ENCODE measurements at places on chromosomes 13 and 19.

- ATAC-seq: no peak
Measured at GRCh38 chr13:100269837-100270236, 180.9 kb downstream of the PCCA start.

DNA sequence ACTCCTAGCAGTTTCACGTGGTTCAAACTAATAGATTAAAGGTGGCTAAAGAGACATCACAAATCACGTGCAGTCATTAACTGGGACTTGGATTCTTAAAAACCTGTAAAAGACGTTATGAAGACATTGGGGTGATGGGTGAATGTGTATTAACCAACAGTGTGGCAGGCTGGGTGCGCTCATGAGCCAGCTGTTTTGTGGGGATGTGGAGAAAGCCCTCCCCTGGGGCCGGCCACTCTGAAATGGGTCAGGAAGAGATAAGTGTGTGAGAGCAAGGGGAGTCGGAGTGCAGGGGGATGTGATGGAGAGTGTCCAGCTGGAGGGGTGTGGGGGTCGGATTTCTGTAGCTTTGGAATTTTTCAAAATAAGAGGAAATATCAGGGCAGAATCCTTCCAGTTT is 10.4 kb downstream of the UPF1 start:
- ATAC-seq: no peak

DNA sequence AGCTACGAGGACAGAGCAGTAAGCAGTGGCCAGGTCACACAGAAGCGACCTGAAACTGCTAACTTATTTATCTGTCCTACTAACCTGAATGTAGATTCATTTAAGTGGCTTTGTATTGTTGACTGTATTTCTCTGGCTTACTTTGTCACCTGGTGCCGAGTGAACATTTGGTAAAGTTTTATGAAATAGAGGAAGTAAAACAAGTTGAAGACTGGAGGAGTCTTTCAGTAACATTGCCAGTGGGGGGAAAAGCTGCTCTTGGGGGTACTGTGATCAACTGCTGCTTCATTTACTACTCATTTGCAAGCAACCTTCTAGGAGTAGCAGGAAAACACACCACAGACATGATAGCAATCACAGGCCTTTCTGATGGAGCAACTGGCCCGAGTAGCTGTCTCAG is 615.0 kb downstream of the FGF9 start:
- peak; percentile 24 for ATAC-seq

DNA sequence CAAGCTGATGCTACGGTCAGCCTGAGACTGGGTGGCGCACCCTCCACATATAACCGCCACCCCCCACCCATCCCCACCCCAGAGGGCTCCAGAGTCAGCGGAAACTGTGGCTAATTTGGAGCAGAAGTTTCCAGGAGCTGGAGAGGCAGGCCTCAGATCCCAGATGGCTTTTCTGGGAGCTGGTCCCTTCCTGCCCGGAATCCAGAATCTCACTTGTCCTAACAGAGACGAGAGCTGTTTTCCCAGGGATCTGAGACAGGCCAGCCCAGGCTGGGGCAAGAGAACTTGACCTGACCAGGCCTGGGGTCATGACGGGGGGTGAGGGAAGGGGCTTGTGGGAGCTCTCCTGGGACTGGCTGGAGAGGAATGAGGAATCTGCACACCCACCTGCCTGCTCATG is 6.5 kb downstream of the EPHX3 start:
- no peak for ATAC-seq

- ATAC-seq: no peak
Measured at GRCh38 chr19:57978586-57979289, 4.4 kb upstream of the C19orf18 start.

- no peak for ATAC-seq
Measured at GRCh38 chr19:2353887-2354592, 6.0 kb upstream of the TMPRSS9 start.

GRCh38 chr13:65964672-65965071 is 1265.5 kb downstream of the PCDH9 start:
- ATAC-seq: no peak

DNA sequence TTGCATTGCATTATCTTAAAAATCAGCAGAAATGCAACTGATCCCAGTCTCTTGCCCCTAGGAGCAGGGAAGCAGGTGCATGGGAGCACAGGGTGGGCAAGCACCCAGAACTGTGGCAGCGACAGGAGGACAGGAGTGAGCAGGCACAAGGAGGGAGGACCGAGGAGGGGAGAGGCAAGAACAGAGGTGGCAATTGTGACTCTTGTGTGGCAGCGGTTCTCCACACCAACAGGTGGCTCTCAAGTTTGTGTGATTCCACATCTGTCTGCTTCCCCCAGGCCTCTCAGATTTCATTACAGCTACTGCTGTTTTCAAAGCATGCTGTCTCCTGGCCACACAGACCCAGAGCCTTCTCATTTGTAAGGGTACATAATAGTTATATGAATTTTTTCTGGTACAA is 108.5 kb downstream of the STK24 start:
- no peak for ATAC-seq

- no peak for ATAC-seq
Measured at GRCh38 chr19:1070931-1071791, 4.2 kb downstream of the ARHGAP45 start.

DNA sequence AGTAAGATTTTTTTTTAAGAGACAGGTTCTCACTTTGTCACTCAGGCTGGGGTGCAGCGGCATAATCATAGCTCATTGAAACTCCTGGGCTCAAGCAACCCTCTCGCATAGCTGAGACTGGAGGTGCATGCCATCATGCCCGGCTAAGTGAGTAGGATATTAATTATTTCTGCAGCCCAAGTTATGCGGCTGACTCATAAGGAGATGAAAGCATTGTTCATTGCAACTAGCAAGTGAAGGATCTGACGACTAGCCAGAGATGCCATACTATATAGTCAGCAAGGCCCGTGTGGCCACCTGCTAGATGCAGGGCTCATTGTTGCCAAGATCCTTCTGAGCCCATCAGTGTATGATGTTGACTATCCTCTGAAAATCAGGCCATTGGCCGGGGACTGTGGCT is 45.2 kb downstream of the ABCC4 start:
- no peak for ATAC-seq

- no peak for ATAC-seq
Measured at GRCh38 chr13:44903574-44903985, 85.7 kb downstream of the NUFIP1 start.

DNA sequence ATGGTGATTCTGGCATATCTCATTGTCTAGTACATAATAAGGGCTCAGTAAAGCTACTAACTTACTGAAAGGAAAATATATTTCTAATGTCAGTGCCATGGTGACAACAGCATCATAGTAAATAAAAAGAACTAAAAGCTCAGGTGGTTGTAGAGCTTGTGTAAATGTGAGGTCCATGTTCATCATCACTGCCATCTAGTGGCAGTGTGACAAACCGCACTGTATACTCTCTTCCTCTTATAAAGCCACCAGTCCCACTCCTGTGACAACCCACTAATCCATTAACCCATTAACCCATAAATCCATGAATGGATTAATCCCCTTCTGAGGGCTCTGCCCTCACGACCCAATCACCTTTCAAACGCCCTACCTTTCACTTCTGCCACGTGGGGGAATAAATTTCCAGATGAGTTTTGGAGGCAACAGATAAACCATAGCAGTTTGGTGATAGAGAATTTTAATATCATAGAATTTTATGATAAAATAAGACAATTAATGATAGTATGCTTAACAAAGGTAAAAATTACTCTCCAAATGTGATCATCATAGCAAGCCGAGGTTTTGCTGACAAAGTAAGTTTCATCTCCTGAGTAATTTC is 160.4 kb upstream of the SGCG start:
- peak; percentile 76 for ATAC-seq

DNA sequence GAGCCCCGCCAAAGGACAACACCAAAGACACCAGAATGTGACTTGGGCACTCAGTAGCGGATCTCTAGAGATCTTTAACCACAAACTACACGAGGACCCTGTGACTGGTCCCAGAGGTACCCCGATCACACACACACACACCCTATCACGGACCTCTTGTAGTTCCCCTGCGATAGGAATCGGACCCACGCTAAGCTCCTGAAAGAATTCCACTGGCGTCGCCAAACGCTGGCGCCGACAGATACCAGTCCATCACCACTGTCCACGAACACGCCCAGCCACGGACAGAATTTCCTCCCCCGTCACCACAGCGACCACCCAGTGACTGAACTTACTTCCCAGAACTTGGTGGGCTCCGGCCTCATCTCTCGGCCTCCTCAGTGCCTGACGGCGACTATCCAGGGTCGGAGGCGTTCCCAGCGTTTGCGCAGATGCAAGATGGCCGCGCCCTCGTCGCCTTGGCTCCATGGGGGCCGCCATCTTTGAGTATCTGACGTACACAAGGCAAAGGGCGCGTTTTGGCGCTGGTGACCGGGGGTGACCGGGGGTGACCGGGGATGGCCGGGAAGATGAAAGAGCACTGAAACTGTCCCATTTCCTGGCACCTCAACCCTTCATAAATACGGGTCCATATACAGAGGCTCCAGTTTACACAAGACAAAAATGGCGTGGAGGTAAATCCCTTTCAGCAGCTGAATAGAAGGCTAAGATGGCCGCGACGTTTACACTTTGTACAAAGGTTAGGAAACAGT is at the start of gene ZNF615:
ZNF615 (minus strand) TSS at position 406 of the 752 bp plus-strand sequence. CDS start 4,500 bp downstream, outside the sequence.
- peak; percentile 98 for ATAC-seq

DNA sequence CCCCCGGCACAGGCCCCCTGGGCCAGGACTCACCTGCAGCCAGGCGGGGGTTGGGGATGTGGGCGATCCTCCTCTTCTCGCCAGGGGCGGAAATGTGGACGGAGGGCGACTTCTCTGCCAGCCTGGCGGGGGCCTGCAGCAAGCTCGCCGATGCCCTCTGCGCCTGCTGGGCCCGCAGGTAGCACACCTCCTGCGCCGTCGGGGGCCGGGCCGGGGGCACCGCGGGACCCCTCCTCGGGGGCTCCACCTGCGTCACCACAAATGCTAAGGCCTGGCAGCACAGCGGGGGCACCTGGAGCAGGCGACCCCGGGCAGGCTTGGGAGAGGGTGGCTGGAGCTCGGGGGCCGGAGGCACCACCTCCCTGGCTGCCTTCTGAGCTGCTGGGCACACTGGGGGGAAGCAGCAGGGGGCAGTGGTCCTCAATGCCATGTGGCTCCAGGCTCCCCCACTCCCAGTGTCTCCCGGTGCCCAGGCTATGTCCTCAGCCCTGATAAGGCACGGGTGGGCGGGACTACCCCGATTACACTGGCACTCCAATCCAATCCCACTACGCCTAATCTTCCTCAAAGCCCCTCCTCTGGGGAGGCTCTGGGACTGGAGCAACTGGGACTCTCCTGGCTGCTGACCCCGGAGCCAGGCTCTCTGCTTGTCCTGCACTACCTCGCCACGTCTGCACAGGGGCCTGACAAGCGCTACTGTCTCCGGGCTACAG is 11.6 kb upstream of the ATP8B3 start:
- no peak for ATAC-seq

GRCh38 chr13:23701636-23702035 is 131.4 kb downstream of the TNFRSF19 start:
- no peak for ATAC-seq

DNA sequence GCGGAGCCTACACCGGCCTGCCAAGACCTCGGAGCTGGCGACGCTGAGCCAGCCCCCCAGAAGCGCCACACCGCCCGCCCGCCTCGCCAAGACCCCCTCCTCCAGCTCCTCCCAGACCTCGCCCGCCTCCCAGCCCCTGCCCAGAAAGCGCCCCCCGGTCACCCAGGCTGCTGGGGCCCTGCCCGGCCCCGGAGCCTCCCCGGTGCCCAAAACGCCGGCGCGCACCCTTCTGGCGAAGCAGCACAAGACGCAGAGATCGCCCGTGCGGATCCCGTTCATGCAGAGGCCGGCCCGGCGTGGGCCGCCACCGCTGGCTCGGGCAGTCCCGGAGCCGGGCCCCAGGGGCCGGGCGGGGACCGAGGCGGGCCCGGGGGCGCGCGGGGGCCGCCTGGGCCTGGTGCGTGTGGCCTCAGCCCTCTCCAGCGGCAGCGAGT is 10.2 kb downstream of the C19orf25 start:
- ATAC-seq: peak; percentile 29
